ENCODE measurements at places on chromosomes 16 and 17. TPM values are rescaled to one million over a fixed set of nuclear protein-coding genes. Genes with fewer than 3 reads are reported as not detected.

Gene CCL14
- not detected for total RNA-seq

Gene INCA1
- 0.29 TPM for total RNA-seq

Gene CEP295NL
- 0.19 TPM for total RNA-seq

Gene MT3
- 25.6 TPM for total RNA-seq

Gene TMC7
- total RNA-seq, result not detected

Gene KRT10
- total RNA-seq, result 41.9 TPM

Gene ASGR2
- total RNA-seq, result not detected

Gene TNRC6A
- total RNA-seq, result 33.9 TPM

Gene SENP3
- total RNA-seq, result 96.5 TPM

GRCh38 chr16:68328860-68329390 is 18.1 kb downstream of the PRMT7 start:
- DNase-seq, result no peak

DNA sequence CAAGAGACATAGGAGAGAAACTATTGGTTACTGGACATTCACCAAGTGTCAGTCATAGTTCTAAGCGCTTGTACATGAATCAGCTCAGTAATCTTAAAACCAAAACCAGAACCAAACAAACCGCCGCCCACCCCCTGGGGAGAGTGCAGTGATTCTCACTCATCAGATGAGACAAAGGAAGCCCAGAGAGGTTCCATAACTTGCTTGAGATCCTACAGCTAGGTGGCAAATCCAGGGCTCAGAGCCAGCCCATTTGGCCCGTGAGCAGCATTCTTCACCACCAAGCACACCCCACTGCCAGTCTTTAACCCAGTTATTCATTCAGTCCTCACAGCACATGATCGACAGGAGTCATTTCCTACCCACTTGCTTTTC is 37.2 kb upstream of the RGS9 start:
- peak; percentile 78 for DNase-seq

- DNase-seq, result peak; percentile 88
Measured at GRCh38 chr17:80649672-80650330, 105.2 kb downstream of the RPTOR start.

- no peak for DNase-seq
Measured at GRCh38 chr16:87507351-87508069, 14.7 kb upstream of the ZCCHC14 start.

DNA sequence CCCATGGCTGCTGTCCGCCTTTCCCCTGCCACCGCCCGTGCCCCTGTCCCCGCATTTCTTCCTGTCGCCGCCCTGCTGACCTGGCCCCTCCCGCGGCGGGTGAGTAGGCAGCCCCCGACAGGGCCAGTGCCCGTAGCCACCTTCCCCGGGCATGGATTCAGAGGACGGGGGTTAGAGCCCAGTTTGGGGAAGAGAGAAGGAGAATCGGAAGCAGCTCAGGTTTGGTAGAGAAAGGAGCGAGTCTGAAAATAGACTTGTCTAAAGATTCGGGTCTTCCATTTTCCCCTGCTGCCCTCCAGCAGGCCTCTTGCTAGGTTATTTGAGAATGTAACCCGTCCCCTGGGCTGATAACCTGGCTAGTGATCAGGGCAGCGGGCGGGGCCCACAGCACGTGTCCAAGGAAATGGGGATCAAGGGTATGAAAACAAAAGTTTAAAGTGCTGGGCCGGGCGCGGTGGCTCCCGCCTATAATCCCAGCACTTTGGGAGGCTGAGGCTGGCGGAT is 7.9 kb upstream of the CLDN9 start:
- no peak for DNase-seq

DNA sequence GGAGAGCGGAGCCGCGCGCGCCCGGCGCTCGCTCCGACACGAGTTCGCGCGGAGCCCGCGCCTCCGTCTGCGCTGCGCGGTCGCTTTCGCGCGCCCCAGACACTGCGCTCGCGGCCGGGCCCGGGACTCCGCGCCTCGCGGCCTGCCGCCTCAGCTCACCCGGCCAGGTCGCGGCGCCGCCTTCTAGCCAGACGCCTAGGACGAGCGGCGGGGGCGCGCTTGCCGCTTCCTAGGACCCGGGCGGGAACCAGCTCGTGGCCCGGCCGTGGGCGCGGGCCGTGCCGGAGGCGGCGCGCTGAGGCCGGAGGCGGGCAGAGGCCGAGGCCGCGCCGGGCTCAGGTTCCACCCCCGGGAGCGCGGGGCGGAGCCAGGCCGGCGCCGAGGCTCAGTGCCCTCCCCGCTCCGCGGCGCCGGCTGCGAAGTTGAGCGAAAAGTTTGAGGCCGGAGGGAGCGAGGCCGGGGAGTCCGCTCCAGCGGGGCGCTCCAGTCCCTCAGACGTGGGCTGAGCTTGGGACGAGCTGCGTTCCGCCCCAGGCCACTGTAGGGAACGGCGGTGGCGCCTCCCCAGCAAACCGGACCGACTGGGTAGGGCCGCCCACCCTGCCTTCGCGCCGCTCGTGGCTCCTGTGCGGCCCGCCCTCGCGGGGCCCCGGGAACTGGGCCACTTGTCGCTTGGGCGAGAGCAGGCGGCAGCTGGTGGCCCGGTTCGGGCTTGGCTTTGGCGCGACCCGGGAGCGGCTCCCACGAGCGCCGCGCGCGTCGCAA is at the start of gene SPHK1:
Gene SPHK1, plus strand, starts transcription at position 388 of the 765 bp plus-strand sequence. CDS start 1,036 bp downstream, outside the sequence.
- peak; percentile 86 for DNase-seq

DNA sequence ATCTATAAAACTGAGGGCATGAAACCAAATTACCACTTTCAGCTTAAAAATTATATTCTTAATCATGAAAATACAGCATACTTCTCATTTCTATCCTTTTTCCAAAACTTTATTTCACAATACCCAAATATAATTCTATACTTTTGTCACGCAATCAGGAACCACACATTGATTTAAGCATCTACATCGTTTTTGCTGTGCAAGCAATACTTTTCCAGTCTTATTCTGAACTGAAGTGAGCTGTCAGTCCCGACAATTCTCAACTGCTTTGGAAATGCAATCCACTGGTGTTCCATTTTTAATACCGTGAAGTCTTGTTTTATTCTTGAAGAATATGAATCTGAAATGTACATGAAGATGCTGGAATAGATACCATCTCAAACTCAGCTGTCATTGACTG is 60.1 kb upstream of the NOL11 start:
- no peak for DNase-seq

- no peak for DNase-seq
Measured at GRCh38 chr16:58417600-58417999, 25.3 kb downstream of the GINS3 start.

- no peak for DNase-seq
Measured at GRCh38 chr16:2485811-2486507, 11.0 kb downstream of the TBC1D24 start.

GRCh38 chr16:30077656-30078055 is 1.9 kb downstream of the PPP4C start:
- no peak for DNase-seq

GRCh38 chr16:75296606-75297005 is 45.2 kb upstream of the BCAR1 start:
- no peak for DNase-seq

GRCh38 chr16:50120711-50121110 is 32.4 kb upstream of the TENT4B start:
- no peak for DNase-seq

GRCh38 chr16:70735141-70735979 is 49.5 kb upstream of the MTSS2 start:
- DNase-seq, result no peak

- peak; percentile 41 for DNase-seq
Measured at GRCh38 chr16:81873843-81874752, 95.0 kb downstream of the PLCG2 start.

GRCh38 chr17:73013301-73013700 is 79.2 kb downstream of the SLC39A11 start:
- no peak for DNase-seq

DNA sequence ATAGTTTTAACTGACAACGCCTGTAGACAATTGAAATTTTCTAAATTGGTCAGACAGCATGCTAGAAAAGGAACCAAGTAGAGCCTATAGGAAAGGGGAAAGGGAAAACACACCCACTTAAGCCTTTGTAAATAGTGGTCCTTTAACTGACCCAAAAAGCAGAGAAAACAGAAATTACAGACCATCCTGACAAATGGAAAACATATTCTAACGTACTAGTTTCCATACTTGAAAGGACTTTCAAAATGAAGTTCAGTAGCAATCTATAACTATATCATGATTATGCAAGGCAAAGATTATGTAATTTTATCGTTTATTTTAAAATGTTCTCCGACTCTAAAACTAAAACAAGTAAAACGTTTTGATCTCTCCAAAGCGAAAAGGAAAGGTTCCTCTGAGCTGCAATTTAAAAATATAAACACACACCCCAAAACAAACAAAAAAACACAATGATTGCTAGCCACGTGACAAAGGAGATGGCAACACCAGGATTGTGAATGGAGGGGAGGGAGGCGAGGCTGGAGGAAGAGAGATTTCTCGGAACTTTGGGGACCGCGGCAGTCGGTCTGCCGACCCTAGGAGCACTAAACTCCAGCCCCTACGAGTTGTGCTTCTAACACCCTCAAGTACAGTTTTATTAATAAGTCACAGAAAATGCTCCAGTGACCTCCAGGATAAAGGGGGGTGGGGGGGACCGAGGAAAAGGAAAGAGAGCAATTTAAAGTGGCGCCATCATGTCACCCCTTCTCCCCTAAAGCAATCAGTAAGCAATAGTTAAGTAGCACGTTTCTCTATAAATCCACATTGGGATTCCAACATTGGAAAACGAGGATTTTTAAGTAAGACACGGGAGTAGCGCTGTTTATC is 1.7 kb downstream of the KANSL1 start:
- peak; percentile 43 for DNase-seq

DNA sequence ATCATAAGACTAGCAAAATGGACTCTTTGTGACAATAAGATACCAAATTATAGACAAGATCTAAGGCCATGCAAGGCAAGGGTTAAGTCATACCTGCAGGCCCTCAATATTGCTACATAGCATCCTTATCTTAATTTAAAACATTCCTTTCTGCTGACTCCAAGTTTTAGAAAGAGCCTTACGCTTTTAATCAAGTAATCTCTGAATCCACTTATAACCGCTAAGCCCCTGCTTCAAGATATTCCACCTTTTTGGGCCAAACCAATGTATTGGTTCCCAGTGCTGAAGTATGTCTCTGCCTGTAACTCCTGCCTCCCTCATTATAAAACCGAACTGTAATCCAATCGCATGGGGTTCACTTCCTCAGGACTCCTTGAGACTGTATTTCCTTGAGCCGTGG is 255.4 kb downstream of the PHKB start:
- no peak for DNase-seq

- no peak for DNase-seq
Measured at GRCh38 chr17:64017381-64017980, 3.0 kb downstream of the ICAM2 start.

DNA sequence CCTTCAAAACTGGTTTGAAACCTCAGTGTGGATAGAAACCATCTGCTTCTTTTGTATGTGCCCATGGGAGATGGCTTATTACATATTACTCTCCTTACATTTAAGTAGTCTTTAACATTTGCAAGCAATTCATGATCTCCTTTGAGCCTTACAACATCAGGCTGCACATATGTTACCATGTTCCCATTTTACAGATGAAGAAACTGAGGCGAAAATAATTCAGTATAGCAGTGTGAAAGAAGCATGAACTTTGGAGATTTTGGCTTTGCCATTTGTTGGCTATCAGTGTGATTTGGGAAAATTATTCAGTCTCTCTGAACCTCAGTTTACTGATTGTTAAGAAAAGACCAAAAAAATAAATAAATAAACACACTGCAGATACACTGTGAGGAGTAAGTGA is 15.7 kb downstream of the GNAO1 start:
- no peak for DNase-seq

DNA sequence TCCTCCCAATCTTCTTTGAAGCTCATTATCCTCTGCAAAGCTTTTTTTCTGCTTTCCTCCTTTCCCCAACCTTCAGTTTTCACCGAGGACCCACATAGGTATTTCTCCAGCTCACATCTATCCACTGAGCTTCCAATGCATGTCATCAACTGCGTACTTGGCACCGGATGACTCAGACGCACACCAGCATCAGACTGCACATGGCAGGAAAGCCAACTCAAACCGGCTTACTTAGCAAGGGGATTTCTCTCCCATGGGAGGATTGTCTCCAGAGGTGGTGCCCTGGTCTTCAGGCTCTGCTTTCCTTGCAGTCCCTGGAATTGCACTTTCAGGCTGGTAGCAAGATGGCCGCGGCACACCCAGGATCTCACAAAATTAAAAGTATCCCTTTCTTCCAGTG is 1.7 kb upstream of the AKTIP start:
- DNase-seq, result no peak

- no peak for DNase-seq
Measured at GRCh38 chr17:70365091-70365583, 195.8 kb downstream of the KCNJ2 start.

DNA sequence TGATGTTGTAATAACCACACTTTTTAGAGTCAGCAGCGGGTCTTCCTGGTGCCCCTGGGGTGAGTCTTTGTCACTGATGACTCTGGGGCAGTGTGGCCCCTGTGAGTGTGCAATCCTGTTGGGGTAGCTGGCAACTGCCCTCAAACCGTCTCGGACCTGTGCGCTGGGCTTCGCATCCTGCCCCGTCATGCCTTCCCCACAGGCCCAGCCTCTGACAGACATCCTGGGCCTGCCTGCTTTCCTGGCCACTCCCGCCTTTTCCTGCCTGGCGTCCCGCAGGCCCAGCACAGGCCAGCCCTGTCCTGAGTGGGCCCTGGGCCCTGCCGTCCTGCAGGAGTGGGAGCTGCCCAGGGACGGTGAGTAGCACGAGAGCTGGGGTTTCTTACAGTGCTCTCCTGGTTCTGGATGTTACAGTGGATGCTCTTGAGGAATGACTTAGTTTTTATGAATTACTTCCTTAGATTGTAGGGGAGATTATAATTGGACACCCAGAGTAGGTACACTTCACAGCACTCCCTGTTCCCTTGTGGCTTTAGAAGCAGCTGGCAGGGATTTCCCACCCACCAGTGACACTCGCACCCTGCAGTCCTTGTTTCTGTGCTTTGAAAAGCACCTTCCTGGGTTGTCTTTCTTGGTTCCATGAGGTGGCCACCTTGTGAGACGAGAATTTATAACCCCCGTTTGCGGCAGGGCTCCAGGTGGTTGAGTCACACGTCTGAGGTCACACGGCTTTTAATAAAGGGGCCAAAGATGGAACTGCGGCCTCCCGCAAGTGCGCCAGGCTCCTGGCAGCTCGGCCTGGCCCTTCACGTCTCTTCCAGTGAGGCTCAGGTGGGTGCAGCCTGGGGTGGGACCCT is 50.0 kb upstream of the CAPN15 start:
- DNase-seq, result no peak

DNA sequence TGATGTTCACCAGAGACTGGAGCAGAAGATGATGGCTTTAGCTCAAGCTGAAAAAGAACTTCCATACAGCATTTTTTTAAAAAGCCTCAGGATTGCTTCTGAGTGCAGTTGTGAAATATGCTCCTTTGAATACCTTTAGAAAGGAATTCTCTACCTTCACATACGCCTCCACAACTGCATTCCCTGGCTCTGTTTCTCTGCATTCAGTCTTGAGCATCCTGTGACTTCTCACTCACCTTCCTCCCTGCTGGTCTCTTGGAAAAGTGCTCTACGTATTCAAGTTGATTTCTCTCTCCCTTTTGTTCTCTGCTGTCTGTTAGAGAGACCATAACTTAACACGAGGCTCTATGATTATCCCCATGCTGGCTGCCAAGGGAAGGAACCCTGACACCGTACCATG is 34.5 kb downstream of the HS3ST2 start:
- DNase-seq, result no peak

- DNase-seq, result no peak
Measured at GRCh38 chr17:44111777-44112176, 11.7 kb downstream of the HDAC5 start.
